NCI-H1930 (cell line): ENCODE measurements at places on chromosomes 5 and 9.

- DNase-seq, result peak; percentile 12
Measured at GRCh38 chr5:44774279-44774880, 34.4 kb upstream of the MRPS30 start.

- no peak for DNase-seq
Measured at GRCh38 chr9:129640871-129641749, 841 bp downstream of the ASB6 start.

DNA sequence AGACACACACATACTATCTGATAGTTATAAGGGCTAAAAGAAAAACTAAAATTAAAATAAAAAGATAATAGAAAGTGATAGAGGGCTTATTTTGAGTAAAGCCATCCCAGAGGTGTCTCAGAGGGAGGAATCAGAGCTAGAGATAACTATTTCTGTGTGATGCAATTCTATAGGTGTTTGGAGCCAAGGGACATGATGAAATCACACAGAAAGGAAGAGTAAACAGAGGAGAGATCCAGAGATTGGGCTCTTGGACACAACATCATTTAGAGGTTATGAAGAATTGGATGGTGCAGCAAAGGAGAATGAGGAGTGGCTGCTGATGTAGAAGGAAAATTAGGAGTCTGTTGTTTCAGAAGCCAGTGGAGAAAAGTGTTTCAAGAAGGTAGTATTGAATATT lies 393.5 kb downstream of the DIRAS2 start:
- no peak for DNase-seq

DNA sequence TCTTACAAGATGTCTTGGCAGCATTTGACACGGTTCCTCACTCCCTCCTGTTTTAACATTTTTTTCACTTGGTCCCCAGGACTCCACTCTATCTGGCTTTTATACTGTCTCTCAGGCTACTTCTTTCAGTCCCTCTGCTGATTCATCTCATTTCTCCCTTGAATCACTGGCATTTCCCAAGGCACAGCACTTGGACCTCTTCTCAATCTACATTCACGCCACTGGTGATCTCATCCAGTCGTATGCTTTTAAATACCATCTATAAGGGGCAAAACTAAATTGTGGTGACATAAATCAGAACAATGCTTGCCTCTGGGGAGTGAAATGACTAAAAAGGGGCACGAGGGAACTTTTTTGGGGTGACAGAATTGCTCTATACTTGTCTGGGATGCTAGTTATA lies 47.1 kb downstream of the MAPKAP1 start:
- no peak for DNase-seq

DNA sequence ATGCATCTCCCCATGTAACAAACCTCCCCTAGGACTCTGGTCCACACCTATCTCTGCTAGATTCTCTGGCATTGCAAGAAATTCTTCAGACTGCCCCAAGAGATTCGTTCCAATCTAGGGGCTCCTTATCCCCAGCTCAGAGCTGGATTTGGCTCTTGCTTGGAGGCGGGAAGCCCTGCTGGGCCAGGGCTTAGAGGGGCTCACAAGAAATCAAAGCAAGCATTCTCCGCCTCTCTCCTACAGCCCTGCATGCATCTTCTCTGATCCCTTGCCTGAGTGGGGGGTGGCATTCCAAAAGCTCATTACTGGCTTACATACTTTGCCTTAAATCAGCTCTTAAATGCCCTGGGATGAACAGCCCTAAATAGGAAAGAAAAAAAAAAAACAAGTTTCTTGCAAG lies 75.8 kb downstream of the KCNIP1 start:
- no peak for DNase-seq
